ENCODE measurements at places on chromosomes 12 and 14.

DNA sequence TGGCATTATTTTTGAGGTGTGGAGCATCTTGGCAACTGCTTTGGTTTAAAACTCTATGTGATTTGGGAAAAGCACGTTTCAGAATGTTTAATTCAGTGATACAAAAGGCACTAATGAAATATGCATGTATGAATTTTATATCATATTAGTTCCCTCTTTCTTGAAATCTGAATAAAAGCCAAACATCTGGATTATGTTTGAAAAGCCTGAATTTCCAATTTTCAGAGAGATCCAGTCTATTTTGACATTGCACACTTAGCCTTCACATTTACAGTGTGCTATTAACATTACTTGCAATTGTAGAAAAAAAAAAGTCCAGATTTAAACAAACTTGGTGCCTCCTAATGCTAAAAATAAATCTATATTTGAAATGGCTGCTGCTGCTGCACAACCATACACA lies 219.1 kb upstream of the NPAS3 start:
- no peak for DNase-seq

GRCh38 chr14:50812856-50813543 lies 18.0 kb downstream of the NIN start:
- DNase-seq: no peak

GRCh38 chr12:123998344-123998990 lies 25.5 kb downstream of the ZNF664 start:
- no peak for DNase-seq

DNA sequence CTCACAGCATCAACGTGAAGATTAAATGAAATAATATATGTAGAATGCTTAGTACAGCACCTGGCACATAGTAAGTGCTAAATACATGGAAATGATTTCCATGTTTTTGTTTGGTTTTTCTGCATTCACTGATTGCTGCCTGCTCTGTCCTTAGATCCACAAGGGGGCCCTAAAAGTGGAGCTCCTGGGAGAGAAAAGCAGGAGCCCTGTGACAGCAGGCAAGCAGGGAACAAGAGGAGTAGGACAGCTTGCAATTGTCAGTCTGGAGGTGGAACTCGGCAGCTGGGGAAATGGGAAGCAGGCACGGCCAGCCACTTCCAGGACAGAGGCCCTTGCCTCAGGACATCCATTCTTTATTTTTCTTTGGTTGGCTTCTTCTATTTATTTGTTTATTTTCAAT lies 292.9 kb downstream of the BMP4 start:
- peak; percentile 9 for DNase-seq

DNA sequence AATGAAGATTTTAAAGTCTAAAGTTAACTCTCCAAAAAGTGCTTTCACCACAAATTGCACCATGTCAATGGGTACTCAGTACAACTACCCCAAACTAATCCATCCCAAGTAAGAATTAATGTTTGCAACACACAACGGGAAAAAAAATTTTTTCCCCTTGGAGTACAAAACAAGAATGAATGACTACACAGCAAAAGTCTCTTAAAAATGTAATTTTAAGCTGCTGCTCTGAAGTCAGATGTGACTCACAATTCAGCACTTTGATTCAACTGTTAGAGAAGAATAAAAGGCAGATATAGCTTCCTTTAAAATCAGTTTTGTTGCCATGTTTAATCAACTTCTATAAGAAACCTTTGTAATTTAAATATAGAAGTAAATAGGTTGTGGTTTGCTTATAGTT lies 42.5 kb upstream of the VPS33A start:
- DNase-seq: no peak

- DNase-seq: no peak
Observed at GRCh38 chr14:52352569-52352968, 38.5 kb downstream of the PTGER2 start.

DNA sequence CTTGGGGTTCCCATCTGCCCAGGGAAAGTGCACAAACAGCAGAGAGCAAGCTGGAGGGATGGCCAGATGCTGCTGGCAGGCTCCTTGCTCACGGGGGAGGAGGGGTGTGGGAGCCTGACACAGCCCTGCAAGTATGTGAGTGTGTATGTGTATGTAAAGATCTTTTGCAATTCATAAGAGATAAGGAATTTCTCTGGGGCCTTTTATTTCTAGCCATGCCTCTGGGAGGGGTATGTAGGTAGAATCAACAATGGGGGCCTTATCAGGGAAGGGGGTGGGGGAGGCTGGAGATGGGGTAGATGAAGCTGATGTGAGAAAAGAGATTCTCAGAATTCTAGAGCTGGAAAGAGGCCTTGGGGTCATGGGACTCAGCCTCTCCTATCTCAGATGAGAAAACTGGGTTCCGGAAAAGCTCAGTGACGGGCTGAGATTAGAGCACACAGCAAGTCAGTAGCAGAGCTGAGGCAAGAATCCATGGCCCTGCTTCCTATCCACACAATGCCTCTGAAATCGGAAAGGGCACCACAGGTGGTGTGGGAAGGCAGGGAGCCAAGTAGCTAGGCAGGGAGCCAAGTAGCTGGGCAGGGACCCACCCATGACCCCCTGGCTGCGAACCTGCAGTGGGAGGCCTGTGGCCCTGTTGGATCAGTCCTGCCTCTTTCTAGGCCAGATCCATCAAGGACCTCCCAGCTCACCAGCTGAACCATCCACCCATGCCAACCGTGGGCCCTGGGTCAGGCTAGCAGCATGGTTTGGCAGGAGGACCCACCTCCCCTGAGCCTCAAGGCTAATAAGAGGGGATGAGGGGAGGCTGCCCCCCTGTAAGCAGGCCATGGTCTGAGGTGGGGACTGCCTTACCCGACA lies 54.7 kb downstream of the PLEKHG3 start:
- peak; percentile 51 for DNase-seq

- DNase-seq: no peak
Observed at GRCh38 chr14:22280497-22281316, 308.3 kb downstream of the DAD1 start.

Data from HuH-7.5 (cell line).